ENCODE measurements at places on chromosomes 6 and 20.

GRCh38 chr6:82088978-82089771 lies 158.4 kb downstream of the IBTK start:
- DNase-seq: no peak

- DNase-seq: no peak
These were observed 15.7 kb downstream of the DCBLD1 start for GRCh38 chr6:117498159-117498558.

DNA sequence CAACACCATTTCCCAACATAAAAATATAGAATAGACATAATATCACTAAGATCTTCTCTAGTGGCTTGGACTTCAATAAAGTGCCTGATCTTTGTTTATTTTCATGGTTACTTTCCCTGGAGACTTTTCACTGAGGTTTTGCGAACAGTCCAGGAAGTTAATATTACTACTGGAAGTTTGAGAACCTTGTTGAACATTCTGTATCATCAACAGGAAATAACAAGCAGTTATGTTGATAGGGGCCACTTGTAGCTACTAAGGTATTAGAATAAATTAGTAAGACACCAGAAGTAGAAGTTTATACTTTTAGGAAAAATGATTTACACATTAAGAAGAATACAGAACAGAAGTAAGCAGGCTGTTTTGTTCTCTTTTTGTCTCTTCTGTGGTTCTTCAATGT lies 180.2 kb downstream of the TFAP2B start:
- no peak for DNase-seq

- no peak for DNase-seq
These were observed 48.0 kb upstream of the SEC63 start for GRCh38 chr6:108005961-108006360.

- DNase-seq: no peak
These were observed 532.2 kb downstream of the CDH26 start for GRCh38 chr20:60490217-60491050.

- no peak for DNase-seq
These were observed 59.2 kb downstream of the KCNS1 start for GRCh38 chr20:45041464-45042337.

GRCh38 chr20:12966468-12967085 lies 42.2 kb upstream of the SPTLC3 start:
- no peak for DNase-seq

DNA sequence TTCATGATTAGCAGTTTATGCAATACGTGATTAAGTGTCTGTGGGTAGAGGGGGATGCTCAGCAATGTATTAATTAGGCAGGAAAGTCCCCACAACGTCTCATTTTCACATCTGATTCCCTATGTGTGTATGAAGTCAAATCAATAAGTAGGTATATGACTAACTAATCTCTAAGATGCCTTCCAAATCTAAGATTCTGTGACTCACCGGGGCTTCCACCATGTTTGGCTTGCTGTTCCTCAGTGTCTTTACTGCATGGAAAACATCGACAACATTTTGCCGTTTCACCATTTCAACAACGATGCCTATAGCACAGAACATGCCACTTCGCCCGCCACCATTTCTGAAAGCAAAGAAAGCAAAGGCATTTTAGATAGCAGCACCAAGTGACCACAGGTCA lies 72.0 kb upstream of the THEMIS start:
- no peak for DNase-seq

GRCh38 chr6:145815309-145816274 lies 997 bp upstream of the FBXO30 start:
- DNase-seq: no peak

GRCh38 chr6:83307849-83308248 lies 114.7 kb downstream of the RWDD2A start:
- no peak for DNase-seq

- DNase-seq: no peak
These were observed 539.3 kb upstream of the ID4 start for GRCh38 chr6:19297880-19298279.

- DNase-seq: no peak
These were observed 237.8 kb downstream of the ZNF217 start for GRCh38 chr20:53355790-53356189.

GRCh38 chr20:46210672-46211330 lies 92.7 kb downstream of the CD40 start:
- no peak for DNase-seq

DNA sequence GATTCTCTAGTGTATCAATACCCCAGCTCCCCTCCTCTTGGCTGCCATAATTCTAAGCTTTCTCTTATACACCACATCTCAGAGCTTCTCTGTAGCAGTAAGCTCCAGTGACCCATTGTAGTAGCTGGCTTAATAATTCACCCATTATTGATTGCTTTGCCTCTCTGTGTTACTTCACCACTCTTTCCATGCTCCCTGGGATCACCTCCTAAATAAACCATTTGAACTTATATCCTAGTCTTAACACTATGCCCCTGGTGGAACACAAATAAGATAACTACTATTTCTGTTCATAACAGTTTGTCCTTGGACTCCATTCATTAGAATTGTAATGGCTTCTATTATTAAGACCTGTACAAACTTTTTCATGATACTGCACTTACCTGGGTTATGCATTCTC lies 758.9 kb downstream of the KIF16B start:
- no peak for DNase-seq

DNA sequence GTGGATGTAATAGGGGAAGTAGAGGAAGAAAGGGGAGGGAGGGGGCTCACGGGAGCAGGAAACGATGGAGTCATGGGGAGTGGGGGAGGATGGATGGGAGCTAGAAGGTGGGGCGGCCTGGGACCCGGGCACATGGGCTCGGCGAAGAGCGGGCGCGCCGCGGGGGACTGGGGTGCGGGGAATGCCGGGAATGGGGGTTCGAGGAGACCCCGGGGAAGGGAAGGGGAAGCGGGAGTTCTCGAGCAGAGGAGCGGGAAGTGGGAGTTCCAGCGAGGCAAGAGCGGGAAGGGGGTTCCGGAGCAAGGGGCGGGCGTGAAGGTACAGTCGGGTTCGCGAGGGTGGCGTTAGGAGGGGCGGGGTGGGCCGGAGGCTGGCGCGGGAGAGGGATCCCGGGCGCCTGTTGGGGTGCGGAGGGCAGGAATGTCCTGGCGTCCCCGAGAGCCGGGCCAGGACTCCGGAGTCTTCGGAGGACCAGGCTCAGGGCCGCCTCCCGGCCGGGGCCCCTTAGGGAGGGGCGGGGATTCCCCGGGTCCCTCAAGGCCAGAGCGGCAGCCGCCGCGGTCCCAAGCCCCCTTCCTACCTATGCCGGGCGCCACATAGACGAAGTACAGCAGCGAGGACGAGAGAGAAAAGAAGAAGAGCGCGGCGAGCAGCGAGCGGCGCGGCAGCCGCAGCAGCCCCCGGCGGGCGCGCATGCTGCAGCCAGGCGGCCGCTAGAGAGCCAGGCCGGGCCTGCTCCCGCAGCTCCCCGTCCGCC lies 504 bp downstream of the B4GALT5 start:
- DNase-seq: peak; percentile 21

DNA sequence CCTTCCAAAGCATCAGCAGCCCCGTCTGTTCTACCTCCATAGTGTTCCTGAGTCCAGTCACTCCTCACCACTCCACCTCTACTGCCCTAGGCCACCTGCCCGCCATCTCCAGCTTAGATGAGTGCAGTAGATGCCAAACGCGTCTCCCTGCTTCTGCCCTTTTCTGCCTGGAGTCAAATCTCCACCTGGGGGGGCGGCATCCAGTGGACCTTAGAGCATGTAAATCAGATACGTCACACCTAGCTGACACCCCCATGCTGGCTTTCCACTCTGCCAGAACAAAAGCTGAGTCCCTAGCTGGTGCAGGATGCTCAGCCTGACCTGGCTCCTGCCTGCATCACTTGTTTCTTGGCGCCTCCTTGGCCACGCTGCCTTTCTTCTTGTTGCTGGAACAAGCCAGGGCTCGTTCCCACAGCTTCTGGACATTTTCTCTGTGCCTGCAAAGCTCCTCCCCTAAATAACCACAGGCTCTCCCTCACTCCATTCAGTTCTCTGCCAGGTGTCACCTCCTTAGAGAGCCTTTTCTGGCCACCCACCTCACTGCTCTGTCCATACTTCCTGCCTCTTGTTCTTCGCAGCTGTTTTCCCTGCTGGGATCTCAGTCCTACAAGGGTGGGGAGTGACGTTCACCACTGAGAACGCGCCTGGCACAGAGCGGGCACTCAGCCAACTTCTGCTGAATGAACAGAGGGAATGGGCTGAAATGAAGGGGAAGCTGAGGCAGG lies 5.8 kb downstream of the DDR1 start:
- no peak for DNase-seq

GRCh38 chr20:8661229-8661952 lies 407.5 kb upstream of the PLCB4 start:
- DNase-seq: no peak

GRCh38 chr6:74130641-74131040 lies 434.6 kb downstream of the CD109 start:
- DNase-seq: no peak

GRCh38 chr6:101747716-101748115 lies 354.2 kb downstream of the GRIK2 start:
- DNase-seq: no peak

GRCh38 chr6:107868867-107869611 lies 44.9 kb upstream of the SCML4 start:
- DNase-seq: no peak

DNA sequence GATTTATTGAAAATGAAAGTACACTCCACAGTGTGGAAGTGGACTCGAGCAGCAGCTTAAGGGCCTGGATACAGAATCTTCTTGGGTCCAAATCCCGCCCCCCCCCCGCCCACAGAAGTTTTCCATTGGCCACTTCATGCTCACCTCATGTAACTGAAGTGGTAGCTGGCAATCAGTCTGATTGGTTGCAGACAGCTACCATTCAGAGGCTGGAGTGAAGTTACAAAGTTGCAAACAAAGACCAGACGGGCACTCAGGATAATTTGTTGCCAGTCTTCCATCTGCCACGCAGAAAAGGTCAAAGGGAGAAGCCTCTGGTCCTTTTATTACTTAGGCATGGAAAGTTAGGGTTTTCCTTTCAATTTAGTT lies 25.8 kb upstream of the FABP7 start:
- DNase-seq: no peak

GRCh38 chr6:30073489-30074235 lies 1.9 kb downstream of the RNF39 start:
- DNase-seq: no peak

GRCh38 chr6:116533233-116533957 lies 12.1 kb downstream of the TRAPPC3L start:
- no peak for DNase-seq

DNA sequence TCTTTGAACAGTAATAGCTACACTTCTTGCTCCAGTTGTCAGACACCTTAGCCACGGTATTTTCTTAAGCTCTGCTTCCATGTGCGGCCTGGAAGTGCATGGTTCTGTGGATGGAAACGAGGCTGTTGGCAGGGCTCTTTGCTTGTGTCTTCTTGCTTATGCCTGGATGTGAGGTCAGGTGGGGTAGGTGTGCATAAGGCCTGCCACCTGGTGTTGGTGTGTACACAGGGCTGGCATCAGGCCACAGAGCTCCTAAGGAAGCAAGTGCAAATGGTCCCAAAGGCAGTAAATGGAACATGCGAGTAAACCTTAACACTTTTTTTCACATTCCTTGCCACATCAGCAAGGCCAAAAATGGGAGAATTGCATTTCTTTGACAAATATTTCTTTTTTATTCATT lies 158.1 kb upstream of the GMDS start:
- no peak for DNase-seq

GRCh38 chr20:3811467-3812258 lies 8.7 kb upstream of the AP5S1 start:
- DNase-seq: peak; percentile 91

GRCh38 chr6:52557389-52558265 lies 19.2 kb downstream of the TRAM2 start:
- DNase-seq: no peak

DNA sequence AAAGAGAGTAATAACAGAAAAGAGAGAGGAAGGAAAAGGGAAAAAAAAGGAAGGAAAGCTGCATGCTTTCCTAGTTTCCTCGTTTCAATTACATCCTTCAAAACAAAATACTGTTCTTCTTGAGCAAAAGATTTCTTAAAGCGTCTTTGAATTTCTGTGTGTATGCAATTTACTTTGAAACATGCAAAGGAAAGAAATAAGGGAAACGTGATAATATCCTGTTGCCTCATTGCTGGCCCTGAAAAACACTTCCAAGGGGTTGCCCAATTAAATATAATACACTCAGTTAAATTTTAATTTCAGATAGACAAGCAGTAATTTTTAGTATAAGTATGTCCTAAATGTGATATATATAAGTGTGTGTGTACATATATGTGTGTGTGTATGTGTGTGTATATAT lies 51.2 kb upstream of the TPD52L1 start:
- DNase-seq: no peak

- no peak for DNase-seq
These were observed 151.5 kb upstream of the SALL4 start for GRCh38 chr20:51953731-51954340.

DNA sequence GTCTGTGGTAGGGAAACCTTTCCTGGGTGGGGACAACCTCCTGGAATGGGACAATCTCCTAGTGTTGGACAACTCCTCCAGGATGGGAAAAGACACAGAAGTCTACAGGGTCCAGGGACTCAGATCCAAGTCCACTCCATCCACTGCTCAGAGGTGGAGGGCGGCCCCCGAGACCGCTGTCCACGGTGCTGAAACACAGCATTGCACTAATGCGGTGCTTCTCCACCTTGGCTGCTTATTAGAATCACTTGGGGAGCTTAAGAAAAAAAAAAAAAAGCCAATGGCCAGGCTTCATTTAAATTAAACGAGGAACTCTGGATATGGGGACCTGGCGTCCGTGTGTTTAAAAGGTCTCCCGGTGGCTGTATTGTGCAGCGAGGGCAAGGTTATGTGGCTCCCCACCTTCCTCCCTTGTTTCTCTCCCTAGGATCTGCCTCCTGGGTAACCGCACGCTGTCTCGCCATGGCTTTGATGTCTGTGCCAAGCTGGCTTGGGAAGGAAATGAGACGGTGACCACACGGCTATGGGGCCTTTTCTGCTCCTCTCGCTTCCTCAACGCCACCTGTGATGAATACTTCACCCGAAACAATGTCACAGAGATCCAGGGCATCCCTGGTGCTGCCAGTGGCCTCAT lies 12.0 kb downstream of the SLC12A5 start:
- DNase-seq: peak; percentile 49

- no peak for DNase-seq
These were observed 77.6 kb downstream of the TPBG start for GRCh38 chr6:82441047-82441855.

DNA sequence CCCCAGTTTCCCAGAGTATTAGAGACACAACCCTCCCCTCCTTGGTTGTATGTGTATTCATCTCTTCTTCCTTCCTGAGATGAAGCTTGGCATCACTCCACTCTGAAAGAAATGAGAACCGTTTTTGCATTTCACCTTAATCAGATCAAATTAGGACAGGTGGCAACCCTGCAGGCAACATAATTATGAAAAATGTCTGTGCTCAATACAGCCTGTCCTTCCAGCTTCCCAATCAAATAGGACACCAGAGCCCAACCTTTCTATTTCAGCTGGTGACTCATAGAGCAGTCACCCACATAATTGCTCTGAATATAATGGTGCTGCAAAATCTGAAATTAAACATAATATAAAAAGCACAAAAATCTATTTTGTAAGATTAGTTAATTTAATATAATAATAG lies 310.2 kb upstream of the AGPAT4 start:
- no peak for DNase-seq

- DNase-seq: no peak
These were observed 327.6 kb downstream of the NKAIN2 start for GRCh38 chr6:124131259-124131658.

GRCh38 chr6:145508107-145508506 lies 227.2 kb downstream of the EPM2A start:
- no peak for DNase-seq

GRCh38 chr20:21240394-21240793 lies 62.7 kb upstream of the XRN2 start:
- no peak for DNase-seq

GRCh38 chr6:41589223-41589622 lies 43.0 kb downstream of the FOXP4 start:
- DNase-seq: no peak

GRCh38 chr6:35948725-35949124 lies 27.8 kb upstream of the SRPK1 start:
- DNase-seq: no peak

Data from activated CD4-positive, alpha-beta T cell treated with anti-CD3 and anti-CD28 coated beads, Interleukin-2, amount 50 U/mL, for 1 hour (primary cell).